ENCODE measurements at places on chromosomes 5 and 9. TPM values are rescaled to one million over a fixed set of nuclear protein-coding genes. Genes with fewer than 3 reads are reported as not detected.
A peak's percentile ranks its signal among the peaks of the same experiment; 100 is the strongest.

COL23A1 gene
- total RNA-seq = 0.60 TPM

SAXO1 gene
- total RNA-seq = 0.43 TPM

PLAC8L1 gene
- total RNA-seq = not detected

PCDHA9 gene
- total RNA-seq = not detected

DRD1 gene
- total RNA-seq = not detected

SPATA31C1 gene
- not detected for total RNA-seq

MED7 gene
- total RNA-seq = 15.5 TPM

- H3K36me3 ChIP-seq = peaks cover 68% of the 10 kb centered on the region
- H3K27me3 ChIP-seq = no peaks in the 10 kb centered on the region
- H3K27ac ChIP-seq = peak overlapping the region; percentile 79
- peaks cover 64% of the 10 kb centered on the region for H3K4me1 ChIP-seq
- DNase-seq = no peak
Measured at GRCh38 chr9:120915854-120916470, 10.6 kb downstream of the TRAF1 start.

- H3K27me3 ChIP-seq = peaks cover 20% of the 10 kb centered on the region
- no peak for DNase-seq
- H3K27ac ChIP-seq = no peak overlapping the region
- H3K4me3 ChIP-seq = no peak overlapping the region
- no peaks in the 10 kb centered on the region for H3K36me3 ChIP-seq
Measured at GRCh38 chr5:133410335-133410828, 202.0 kb downstream of the FSTL4 start.

- H3K4me1 ChIP-seq = no peaks in the 10 kb centered on the region
- H3K4me3 ChIP-seq = no peak overlapping the region
- no peak for DNase-seq
- H3K27ac ChIP-seq = no peak overlapping the region
- peaks cover 6% of the 10 kb centered on the region for H3K27me3 ChIP-seq
- H3K36me3 ChIP-seq = no peaks in the 10 kb centered on the region
Measured at GRCh38 chr9:85117831-85118230, 448.3 kb downstream of the NTRK2 start.

DNA sequence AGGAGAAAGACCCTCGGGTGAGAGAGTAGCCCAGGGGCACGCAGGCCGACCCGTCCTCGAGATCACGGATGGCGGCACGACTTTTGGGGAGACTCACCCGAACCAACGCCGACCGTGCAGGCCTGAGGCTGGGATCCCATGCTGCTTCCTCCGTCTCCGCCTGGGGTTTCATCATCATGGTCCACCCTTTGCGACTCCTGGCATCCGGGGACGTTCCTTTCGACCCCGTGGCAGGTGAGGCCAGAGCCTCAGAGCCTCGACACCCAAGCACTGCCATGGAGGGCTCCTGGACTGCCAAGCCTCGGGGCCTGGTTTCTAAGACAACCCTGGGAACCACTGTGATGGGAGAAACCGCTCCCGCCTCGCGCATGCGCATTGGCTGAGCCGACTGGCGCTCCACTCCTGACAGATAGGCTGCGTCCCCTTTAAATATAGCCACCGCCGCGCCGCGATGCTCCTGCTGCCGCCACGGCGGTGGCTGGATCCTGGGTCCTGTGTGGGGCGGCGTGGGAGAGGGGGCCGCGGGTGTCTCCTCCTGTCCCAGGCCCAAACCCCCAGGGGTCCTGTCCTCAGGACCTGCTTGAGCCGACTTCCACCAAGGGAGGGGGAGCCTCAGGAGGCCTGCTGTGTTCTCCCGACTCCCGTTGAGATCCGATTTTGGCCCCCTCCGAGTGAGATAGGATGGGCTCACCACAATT, 481.6 kb downstream of the SPATA31A7 start:
- no peaks in the 10 kb centered on the region for H3K4me1 ChIP-seq
- DNase-seq = no peak
- H3K27me3 ChIP-seq = no peaks in the 10 kb centered on the region

DNA sequence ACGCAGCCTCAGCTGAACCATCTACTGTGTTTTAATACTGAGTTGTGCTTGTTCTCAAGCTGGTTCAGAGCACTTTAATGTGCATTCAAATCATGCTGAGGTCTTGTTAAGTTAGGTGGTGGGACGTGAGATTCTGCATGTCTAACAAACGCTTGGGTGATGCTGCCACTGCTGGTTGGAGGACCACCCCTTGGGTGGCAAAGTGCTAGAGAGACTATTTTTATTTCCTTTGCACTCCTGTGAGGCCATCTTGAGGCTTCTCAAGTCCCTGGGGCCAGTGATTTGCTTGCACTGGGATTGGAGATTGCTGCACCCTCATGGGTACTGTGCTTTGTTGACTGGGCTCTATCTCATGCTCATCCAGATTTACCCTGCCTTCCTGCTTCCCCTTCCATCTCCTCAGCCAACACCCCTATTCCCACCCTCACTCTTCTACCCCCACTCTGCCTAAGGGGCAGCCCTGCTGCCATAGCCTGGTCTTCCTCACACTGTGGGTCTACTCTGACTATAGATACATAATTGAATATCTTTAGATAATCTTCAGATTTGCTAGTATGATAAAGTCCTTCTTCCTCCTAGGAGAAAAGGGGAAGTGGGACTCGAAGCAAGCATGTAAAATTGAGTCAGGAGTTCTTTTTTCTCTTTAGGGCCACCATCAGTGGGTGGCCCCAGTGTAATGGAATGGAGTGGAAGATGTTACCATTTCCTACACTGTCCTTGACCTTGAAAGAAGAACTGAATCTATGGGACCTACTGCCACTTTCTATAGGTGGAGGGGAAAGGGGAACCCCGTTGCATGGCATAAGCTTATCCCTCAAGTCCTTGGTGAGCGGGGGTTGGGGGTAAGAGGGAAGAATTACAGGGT, 45.1 kb upstream of the SUB1 start:
- no peak overlapping the region for H3K27ac ChIP-seq
- H3K4me3 ChIP-seq = no peak overlapping the region
- H3K4me1 ChIP-seq = peaks cover 14% of the 10 kb centered on the region
- no peak for DNase-seq
- H3K27me3 ChIP-seq = peaks cover 2% of the 10 kb centered on the region
- H3K36me3 ChIP-seq = no peaks in the 10 kb centered on the region

GRCh38 chr9:68950689-68951088, 63.2 kb downstream of the PRKACG start:
- H3K4me1 ChIP-seq = peaks cover 16% of the 10 kb centered on the region
- DNase-seq = no peak
- no peaks in the 10 kb centered on the region for H3K36me3 ChIP-seq

DNA sequence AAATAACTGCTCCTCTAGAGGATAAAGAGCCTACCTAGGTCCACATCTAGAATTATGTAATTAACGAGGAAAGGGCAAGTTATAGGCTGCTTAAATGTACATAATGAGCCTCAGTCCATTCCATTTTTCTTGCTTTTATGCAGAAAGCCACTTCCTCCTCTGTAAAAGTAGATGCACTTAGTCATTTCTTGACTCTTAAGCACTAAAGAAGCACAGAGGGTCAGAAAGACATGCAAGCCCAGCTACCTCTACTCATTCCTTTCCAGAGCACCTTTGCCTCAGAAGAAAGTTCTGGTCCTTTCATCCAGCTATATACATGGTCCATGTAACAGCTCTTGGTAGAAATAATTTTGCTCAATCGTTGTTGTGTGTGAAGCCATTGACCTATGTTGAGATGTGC, 308.0 kb upstream of the NREP start:
- no peak for DNase-seq
- no peak overlapping the region for H3K4me3 ChIP-seq
- no peak overlapping the region for H3K27ac ChIP-seq
- no peaks in the 10 kb centered on the region for H3K4me1 ChIP-seq
- H3K27me3 ChIP-seq = peaks cover 3% of the 10 kb centered on the region

DNA sequence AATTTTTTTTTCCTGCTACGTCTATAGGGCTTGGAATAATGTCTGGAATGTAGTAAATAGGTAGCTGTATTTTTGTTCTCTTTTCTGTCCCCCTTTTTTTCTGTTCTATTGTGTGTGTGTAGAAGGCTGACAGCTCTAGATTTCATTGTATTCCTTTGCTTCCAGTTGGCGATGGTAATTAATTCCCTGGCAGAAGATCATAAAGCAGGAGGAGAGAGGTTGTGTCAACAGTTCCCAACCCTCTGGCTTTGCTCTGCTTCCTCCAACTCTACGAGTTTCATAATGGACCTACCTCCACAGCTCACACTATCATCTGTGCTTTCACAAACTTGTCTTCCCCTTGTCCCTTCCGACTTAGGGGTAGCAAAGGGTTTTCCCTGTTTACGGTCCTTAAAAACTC, 117.9 kb upstream of the CDH18 start:
- H3K27ac ChIP-seq = no peak overlapping the region
- H3K36me3 ChIP-seq = no peaks in the 10 kb centered on the region
- H3K27me3 ChIP-seq = no peaks in the 10 kb centered on the region
- H3K4me1 ChIP-seq = no peaks in the 10 kb centered on the region

GRCh38 chr5:172766287-172767108, 4.5 kb downstream of the DUSP1 start:
- H3K4me3 ChIP-seq = no peak overlapping the region
- DNase-seq = no peak
- H3K4me1 ChIP-seq = peaks cover 29% of the 10 kb centered on the region
- no peaks in the 10 kb centered on the region for H3K27me3 ChIP-seq
- H3K27ac ChIP-seq = peak overlapping the region; percentile 82

GRCh38 chr5:68818057-68818695, 275.6 kb upstream of the SLC30A5 start:
- H3K36me3 ChIP-seq = no peaks in the 10 kb centered on the region
- H3K4me3 ChIP-seq = no peak overlapping the region
- H3K27ac ChIP-seq = no peak overlapping the region
- peaks cover 3% of the 10 kb centered on the region for H3K27me3 ChIP-seq
- no peaks in the 10 kb centered on the region for H3K4me1 ChIP-seq
- DNase-seq = no peak

GRCh38 chr5:15752663-15753285, 252.8 kb downstream of the FBXL7 start:
- no peak overlapping the region for H3K27ac ChIP-seq
- no peaks in the 10 kb centered on the region for H3K27me3 ChIP-seq
- no peaks in the 10 kb centered on the region for H3K36me3 ChIP-seq
- H3K4me1 ChIP-seq = no peaks in the 10 kb centered on the region
- DNase-seq = no peak
- H3K4me3 ChIP-seq = no peak overlapping the region

GRCh38 chr9:132669319-132669697, 475 bp downstream of the DDX31 start:
- no peak for DNase-seq
- H3K36me3 ChIP-seq = peaks cover 8% of the 10 kb centered on the region

GRCh38 chr9:137439158-137439714, 1.9 kb downstream of the ENTPD8 start:
- H3K27ac ChIP-seq = no peak overlapping the region
- H3K36me3 ChIP-seq = no peaks in the 10 kb centered on the region
- no peak overlapping the region for H3K4me3 ChIP-seq

GRCh38 chr5:172370237-172370640, 84.1 kb downstream of the SH3PXD2B start:
- no peaks in the 10 kb centered on the region for H3K36me3 ChIP-seq
- peaks cover 7% of the 10 kb centered on the region for H3K27me3 ChIP-seq
- no peak overlapping the region for H3K27ac ChIP-seq
- DNase-seq = no peak
- H3K4me1 ChIP-seq = peaks cover 4% of the 10 kb centered on the region

- DNase-seq = no peak
- no peaks in the 10 kb centered on the region for H3K27me3 ChIP-seq
- no peaks in the 10 kb centered on the region for H3K36me3 ChIP-seq
- no peaks in the 10 kb centered on the region for H3K4me1 ChIP-seq
- no peak overlapping the region for H3K27ac ChIP-seq
Measured at GRCh38 chr9:81874931-81875330, 53.3 kb upstream of the SPATA31D4 start.

GRCh38 chr5:173688703-173689102, 72.3 kb upstream of the BOD1 start:
- no peak overlapping the region for H3K4me3 ChIP-seq
- no peaks in the 10 kb centered on the region for H3K36me3 ChIP-seq
- no peak for DNase-seq
- no peaks in the 10 kb centered on the region for H3K4me1 ChIP-seq
- no peak overlapping the region for H3K27ac ChIP-seq

DNA sequence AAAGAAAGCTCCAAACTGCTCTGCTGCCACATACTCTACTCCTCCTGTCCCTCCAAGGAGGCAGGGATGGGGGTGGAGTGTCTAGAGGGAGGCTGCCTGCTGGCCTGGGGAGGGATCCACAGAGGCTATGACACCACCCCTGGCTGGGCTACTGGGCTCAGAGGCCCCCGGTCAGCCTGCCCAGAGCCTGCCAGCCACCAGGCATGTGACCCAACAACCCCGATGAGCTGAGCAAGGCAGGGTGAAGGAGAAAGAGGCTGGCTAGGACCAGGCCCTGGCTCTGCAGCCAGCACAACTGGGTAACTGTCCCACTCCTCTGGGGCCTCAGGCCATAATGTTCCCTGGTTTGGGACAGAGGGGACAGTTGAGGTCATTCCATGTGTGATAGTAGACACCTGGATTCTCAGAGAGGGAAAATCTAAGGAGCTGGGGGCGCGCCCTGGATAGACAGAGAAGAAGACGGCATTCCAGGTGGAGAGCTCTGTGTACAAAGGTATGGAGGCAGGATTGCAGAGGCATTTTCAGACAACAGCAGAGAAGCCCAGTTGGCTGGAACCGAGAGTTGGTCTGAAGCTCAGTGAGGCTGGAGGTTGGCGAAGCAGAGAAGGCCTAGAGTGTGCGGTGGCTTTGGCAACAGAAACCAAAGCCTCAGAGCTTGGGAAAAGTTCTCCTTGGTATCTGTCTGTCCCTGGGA, 33.8 kb upstream of the IL17B start:
- DNase-seq = no peak
- no peak overlapping the region for H3K27ac ChIP-seq
- H3K4me1 ChIP-seq = no peaks in the 10 kb centered on the region
- H3K27me3 ChIP-seq = no peaks in the 10 kb centered on the region

DNA sequence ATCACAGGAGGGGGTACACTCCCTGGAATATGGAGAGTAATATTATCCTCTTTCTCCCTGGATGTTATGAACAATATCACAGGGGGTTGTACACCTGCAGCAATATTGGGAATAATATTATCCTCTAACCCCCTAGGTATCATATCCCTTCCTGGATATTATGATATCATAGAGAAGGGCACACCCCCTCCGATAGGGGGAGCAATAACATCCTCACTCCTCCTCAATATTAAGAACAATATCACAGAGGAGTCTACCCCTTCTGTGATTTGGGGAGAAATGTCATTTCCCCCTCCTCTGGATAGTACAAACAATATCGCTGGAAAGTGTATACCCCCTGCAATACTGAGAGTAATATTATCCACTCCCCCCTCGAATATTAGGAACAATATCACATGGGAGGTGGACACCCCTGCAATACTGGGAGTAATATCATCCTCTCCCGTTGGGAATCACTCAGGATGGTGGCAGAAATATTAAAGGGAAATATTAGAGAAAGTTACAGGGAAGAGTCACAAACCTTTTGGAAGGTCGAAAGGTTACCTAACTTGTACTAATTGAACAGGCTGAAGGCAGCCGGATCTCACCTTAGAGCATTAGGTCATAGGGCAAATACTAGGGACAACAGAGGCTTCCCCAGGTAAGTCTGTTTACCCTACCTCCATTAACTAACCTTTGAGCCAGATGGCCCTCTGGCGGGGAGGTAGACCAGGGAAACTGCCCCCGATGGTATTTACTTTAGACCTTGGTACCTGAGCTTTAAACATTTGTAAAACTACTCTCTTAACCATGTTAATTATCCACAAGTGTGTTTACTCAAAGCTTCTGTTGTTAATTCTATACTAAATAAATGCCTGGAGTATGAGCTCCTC, 57.5 kb upstream of the FREM1 start:
- H3K36me3 ChIP-seq = no peaks in the 10 kb centered on the region
- no peak overlapping the region for H3K27ac ChIP-seq
- H3K4me3 ChIP-seq = no peak overlapping the region
- no peaks in the 10 kb centered on the region for H3K4me1 ChIP-seq
